ENCODE measurements at places on chromosomes 5 and 9.
A peak's percentile ranks its signal among the peaks of the same experiment; 100 is the strongest.

- DNase-seq = no peak
Measured at GRCh38 chr9:125822902-125823301, 75.7 kb downstream of the PBX3 start.

- DNase-seq = no peak
Measured at GRCh38 chr9:108997112-108997511, 16.2 kb downstream of the CTNNAL1 start.

- no peak for DNase-seq
Measured at GRCh38 chr9:35820076-35820475, 5.2 kb upstream of the HINT2 start.

DNA sequence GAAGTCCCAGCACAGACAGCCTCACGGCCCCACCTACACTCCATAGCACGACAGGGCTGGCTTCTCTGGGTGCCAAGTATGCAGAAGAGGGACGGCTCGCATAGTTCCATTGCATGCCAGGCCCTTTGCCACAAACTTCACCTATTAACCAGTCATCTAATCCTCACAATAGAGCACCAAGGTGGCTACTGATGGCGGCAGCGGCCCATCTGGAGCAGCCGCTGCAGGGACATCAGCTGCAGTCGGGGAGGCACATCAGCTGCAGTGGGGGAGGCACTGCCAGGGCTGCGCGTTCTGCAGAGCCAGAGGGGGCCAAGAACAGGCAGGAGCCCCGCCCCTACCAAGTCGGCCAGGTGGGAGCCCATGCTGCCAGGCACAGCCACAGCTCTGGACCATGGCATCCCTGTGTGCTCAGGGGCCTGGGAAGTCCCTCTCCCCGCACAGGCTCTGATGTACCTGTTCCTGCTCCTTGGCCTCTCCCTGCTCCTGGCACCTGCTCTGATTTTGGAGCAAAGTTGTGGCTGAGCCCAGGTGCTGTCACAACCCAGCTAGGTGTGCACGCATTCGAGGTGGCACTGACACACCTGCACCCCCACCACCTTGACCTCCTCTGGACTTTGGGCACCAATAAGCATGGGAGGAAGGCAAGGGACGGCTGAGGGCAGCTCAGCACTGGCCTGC lies 61.5 kb upstream of the SYNPO start:
- DNase-seq = no peak

GRCh38 chr9:85516976-85517637 lies 224.6 kb downstream of the AGTPBP1 start:
- DNase-seq = no peak

DNA sequence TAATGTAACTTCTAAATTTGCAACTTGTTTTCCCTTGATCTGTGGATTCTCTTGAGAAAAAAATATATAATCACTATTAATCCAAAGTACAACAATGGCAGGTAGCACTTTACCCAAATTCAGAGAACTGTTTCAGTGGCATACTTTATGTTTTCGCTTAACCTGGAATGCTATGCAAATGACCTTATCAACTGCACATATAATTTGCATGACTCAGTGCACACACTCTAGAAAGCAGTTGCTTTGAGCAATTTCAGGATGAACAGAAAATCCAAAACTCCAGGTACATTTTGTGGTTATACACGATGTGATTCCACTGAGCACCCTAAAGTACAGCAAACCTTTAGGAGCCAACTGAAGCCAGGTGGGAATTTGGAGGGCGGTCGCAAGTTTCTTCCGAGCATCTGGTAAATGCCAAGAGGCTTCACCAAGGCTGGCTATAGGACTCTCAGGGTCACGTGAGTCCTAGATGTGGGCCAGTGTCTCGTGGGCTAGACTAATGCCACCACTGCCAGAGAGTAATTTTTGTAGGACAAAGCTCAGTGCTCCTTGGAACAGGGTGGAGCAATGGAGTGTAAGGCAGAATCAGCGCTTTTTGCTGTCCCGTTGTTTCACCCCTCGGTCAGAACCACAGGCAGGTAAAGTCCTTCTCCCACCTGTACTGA lies 37.3 kb downstream of the DMGDH start:
- no peak for DNase-seq

DNA sequence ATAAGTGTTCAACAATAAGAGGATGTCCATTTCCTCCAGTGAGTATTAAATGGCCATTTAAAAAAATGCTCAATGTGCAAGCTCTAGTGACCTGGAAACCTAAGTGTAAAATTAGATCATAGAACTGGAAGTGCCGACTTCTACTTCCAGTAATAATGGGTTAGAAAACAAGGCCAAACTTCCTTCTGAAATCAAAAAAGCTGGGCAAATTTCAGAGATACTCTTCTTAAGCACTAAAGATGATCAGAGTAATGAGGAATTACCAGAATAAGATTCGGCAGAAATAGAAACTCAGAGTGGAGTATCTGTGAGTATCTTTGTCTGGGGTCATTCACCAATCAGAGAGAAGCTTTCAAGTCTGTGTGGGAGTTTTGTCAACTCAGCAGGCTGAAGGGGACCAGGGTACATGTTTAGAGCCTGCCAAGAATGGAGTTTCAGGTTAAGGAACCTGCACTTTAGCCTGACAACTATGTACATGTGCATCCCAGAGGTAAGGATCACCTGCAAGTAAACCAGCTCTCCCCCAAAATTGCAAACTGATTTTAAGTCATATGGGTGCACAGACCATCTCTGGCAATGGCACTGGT lies 17.1 kb downstream of the FCN2 start:
- DNase-seq = no peak

- peak; percentile 54 for DNase-seq
Measured at GRCh38 chr9:127574072-127574993, 37.7 kb upstream of the STXBP1 start.

DNA sequence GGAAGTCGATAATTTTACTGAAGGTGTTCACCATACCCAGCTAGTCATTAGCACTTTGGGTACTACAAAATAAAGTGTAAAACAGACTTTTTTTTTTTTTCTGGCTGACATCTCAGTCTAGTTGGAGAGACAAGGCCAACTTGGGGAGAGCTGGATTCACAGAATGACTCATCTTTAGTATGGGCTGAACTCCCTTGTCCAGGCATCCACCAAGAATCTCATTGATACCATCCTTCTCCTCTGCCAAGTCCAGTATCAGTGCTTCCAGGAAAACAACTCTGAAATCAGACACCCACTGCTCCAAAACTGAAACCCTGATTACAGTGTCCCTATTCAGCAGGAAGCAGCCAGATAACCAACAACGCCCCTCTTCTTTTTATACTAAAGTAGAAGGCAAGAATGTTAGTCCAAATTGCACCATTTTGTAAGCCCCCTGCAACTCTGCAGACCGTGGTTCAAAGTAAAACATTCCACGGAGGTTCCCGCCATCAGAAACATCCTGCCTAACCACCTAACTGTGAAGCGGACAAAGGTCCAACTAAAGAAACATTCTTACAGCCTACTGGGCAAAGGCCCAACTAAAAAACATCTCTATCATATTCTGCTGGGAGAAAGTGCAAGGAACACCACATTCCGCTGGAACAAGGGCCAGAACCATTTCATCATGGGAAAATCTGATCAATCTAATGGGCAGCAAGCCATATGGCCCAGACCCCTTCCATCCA lies 728.2 kb downstream of the BRINP1 start:
- DNase-seq = no peak

GRCh38 chr5:168291964-168292785 lies 730 bp downstream of the WWC1 start:
- peak; percentile 44 for DNase-seq

DNA sequence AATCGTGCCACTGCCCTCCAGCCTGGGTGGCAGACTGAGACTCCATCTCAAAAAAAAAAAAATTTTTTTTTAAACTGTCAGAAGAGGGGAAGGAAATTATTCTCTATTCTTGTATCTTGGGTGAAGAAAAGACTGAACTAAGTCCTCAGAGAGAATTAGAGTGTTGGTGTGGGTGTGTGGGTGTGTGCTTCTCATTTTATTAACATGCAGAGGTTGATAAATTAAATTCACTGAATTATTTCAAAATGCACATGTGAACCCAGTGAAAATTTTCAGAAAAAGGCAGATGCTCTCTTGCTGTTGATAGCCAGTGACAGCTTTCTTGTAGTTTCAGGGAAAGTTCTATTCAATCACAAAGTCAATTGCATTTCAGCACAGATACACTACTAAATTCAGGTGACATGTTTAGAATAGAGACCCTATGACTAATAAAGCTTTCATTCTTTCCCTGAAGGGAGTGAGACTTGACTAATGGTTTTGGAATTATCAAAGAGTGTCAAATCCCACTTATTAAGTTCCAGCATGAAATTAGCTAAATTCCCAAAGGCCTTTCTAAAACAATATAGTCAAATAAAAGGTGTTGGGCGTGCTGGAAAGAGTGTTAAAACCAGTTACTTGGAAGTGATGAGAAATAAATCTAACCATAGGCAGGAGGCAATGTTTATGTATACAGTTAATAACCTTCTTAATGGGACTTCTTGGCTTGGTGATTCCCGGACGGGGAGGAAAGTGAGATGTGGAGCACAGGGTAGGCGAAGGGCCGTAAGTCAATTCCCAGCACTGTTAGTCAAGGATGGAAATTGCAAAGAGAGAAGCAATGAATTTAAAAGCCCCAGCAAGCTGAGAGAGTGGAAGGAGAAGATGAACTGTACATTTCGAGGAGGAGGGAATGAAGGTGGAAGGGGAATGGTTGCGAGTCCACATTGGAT lies 103.2 kb upstream of the SPATA31D4 start:
- DNase-seq = no peak

DNA sequence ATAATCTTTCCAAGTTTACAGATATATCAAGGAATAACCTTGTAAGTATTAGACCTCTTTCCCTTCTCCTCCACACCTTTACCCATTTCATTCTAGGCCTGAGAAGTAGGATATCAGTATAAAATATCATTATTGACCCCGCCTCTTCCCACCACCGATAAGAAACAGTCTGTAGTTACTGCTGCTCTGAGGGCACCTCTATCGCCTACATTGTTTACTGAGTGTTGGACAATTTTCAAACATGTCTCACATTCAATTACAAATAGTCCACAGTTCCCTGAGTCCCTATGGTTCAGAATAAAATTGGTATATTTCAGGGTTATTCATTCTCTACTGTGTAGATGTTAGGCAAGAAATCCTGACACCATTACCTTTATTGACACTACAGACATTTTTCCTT lies 73.4 kb downstream of the TEK start:
- DNase-seq = no peak

DNA sequence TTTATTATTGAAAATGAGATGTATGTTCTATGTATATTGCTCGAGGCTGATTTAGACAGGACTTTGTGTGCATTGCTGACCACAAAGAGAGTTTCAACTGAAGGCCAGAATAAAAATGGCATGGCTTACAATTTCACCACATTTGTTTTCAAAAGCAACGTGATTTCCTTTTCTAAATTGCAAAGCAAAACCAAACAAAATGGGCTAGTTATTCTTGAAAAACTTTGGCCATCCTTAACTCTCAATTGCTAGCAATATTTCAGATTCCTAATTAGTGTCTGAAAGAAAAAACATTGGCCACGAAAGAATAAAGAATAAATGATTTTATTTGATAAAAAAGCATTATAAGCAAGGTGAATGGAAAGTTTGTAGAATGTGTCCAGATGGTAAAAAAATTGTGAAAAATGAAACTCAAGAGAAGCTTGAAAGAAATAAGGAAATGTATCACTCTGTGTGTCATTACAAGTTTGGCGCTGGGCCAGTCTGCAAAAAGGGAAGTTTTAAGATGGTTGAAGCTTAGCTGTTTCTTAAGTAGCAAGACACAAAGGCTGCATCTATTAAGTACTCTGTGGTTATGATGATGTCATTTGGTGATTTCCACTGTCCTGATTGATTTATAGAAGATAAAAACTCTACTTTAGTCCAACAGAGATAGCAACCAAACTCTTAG lies 89.2 kb upstream of the PRLR start:
- no peak for DNase-seq

DNA sequence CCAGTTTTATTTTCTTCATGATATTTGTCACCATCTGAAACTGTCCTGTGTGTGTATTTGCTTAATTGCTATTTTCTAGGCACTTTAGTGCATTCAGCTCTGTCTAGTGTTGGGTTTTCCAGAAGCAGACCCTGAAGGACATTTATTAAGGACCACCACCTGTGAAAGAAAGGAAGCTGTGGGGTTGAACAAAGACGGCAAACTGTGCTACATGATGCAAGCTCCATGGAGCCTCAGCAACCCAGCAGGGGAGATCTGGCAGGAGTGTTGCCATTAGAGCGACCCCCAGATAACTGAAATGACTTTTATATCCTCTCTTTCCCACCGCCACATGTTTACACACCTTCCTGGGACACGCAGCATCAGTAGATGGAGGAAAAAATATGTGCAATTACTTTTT lies 125.5 kb downstream of the GABRB2 start:
- DNase-seq = no peak
